ENCODE measurements at places on chromosomes 13 and 19.

DNA sequence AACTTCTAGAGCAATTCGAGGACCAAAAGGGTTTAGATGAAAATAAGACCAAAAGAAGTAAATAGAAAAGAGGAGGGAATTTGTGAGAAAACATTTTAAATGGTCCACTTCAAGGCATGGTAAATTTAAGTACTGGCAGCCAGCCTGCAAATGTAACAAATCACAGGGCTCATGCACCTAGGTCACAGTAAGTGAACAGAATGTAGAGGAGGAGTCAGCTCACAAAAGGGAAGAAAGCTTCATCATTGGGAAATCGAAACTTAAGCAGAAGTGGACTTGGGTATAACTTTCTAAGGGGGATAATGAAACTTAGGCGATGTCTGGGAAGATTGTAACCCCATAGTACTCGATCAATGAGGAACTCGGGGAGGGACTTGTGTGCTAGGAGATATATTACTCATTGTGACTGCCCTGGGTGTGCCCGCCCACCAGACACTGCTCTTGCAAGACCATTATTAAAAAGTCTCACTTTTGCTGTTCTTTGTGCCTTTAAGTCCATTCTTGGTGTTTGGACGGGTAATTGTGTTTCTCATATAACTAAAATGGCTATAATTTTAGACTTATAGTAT lies 1053.6 kb upstream of the MIR17HG start:
- no peak for DNase-seq

- no peak for DNase-seq
Measured at GRCh38 chr13:65724226-65724625, 1505.9 kb downstream of the PCDH9 start.

DNA sequence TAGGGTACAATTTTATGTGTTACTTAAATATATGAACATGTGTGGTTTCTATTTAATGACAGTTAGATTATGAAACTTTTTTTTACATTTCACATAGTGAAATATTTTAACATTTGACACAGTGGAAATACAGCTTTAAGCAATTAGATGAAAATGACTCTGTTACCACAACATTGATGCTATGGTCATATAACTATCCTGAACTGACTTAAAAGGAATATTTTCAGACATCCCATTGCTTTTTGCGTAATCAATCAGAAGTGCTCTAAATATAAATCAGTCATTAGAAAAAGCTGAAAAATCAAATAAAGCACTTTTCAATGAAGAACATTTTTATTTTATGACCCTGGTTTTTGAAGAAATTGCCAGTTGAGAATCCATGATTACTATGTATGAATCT lies 80.3 kb downstream of the UFM1 start:
- no peak for DNase-seq

- DNase-seq: no peak
Measured at GRCh38 chr19:21883516-21883915, 47.5 kb upstream of the ZNF43 start.

GRCh38 chr19:11164296-11164695 lies 8.7 kb upstream of the SPC24 start:
- DNase-seq: no peak

GRCh38 chr19:7873304-7874075 lies 700 bp downstream of the PRR36 start:
- no peak for DNase-seq

DNA sequence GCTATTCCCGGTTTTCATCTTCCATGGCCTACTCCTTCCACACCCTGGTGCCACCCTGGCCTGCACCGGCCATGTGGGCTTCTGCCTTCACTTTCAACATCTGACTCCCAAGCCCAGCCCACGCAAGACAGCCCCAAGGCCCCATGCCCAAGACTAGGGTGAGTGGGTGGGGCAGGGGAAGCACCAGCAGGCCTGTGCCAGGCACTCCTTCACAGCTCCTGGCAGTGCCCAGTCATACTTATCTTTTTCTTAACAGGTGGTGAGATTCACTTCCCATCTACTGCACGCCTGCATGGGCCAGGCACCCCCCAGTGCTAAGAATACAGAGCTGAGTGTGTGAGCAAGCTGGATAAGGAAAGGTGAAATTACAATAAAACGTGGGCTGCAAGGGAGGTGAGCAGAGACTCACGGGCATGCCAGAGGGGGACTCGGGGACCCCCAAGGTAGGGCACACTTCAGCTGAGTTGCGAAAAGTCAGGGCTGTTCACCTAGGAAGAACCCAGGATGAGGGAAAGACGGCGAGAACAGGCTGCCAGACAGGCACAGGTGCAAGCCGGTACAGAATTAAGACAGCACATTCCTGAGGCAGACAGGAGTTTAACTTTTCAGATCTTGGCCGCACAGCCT lies 55.7 kb downstream of the COL4A1 start:
- no peak for DNase-seq

- DNase-seq: no peak
Measured at GRCh38 chr19:5967994-5968430, 9.9 kb downstream of the RANBP3 start.

GRCh38 chr13:39185326-39185725 lies 147.1 kb downstream of the NHLRC3 start:
- DNase-seq: no peak

DNA sequence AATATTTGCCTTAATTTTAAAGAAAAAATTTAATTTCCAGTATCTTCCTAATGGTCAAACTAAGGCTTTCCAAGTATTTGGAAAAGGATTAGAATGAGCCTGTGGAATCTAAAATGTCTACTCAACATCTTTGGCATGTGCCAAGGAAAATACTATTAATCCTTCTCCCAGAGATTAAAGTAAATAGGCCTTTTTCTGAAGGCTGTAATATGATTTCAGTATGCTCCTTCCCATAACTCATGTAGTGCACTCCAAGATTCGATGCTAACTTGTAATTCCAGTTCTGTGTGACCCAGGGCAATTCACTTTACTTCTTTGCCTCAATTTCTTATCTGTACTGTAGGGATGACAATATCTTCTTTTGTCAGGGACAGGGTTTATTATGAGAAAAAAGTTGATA lies 196.9 kb downstream of the ZIC5 start:
- no peak for DNase-seq

DNA sequence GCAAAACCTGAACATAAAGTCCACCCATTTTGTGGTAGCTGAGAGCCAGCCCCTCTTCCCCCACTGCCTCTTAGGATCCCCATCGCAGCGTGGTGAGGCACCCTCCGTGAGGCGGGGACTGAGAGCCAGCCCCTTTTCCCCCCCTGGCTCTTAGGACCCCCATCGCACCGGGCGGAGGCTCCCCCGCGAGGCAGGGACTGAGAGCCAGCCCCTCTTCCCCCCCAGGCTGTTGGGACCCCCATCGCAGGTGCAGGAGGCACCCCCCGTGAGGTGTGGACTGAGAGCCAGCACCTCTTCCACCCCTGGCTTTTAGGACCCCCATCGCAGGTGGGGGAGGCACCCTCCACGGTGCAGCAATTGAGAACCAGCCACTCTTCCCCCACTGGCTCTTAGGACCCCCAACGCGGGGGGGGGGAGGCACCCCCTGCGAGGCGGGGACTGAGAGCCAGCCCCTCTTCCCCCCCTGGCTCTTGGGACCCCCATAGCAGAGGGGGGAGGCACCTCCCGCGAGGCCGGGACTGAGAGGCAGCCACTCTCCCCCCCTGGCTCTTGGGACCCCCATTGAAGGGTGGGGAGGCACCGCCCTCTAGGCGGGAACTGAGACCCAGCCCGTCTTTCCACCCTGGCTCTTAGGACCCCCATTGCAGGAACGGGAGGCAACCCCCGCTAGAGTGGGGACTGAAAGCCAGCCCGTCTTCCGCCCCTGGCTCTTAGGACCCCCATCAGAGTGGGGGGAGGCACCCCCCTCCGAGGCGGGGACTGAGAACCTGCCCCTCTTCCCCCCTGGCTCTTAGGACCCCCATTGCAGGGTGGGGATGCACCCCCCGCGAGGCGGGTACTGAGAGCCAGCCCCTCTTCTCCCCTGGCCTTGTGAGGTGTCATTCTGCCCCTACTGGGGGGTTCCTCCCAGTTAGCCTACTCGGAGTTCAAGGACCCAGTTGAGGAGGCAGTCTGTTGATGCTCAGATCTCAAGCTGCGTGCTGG lies 366.4 kb upstream of the SPRY2 start:
- DNase-seq: no peak

- DNase-seq: no peak
Measured at GRCh38 chr13:24267274-24267673, 42.1 kb upstream of the C1QTNF9 start.

DNA sequence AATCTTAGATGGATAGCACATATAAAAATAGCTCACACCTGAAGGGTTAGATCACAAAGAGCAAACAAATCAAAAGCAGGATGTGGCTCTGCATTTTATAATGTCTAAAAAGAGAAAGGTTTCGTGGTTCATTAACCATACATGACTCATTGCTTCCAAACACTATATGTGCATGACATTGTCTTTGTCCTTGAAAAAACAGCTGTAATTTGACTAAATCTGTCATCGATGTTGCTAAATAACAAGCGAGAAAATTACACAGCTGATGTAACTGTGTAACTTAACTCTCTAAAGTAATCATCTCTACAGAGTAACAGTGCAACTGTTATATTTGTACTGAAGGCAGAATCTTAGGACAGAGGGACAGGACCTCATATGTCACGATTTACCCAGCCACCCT lies 383.1 kb upstream of the GPC6 start:
- DNase-seq: no peak

- no peak for DNase-seq
Measured at GRCh38 chr19:18696023-18696422, 12.5 kb downstream of the CRTC1 start.

DNA sequence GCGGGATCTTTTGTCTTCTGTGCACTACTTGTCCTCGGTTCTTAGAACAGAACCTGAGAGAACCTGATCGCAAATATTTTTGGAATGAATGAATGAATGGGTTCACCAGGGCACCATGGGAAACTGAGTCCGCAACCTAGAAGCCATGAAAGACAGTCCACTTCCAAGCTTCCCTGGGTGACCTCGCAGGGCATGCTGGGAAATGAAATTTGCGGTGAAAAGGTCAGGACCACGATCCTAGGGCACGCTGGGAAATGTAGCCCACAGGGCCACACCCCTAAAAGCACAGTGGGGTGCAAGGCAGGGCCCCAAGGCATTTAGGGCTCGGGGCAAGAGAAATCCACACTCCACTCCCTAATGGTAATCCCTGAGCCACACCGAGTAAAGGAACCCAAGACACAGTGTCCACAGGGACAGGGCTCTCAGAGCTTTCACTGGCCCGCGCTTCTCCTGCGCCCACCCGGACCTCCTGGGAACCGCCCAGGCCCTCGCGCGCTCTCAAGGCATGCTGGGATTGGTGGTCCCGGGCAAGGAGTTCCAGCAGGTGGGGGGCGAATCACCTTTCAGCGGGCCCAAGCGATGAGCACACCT lies 1.1 kb upstream of the PPP1R12C start:
- DNase-seq: no peak

GRCh38 chr19:7072541-7072940 lies 3.0 kb downstream of the ZNF557 start:
- DNase-seq: no peak
